IPS DF 6.9 (cell line): ENCODE measurements at places on chromosomes 7 and 10.

- no peaks in the 10 kb centered on the region for H3K4me1 ChIP-seq
- no peak for DNase-seq
- H3K27me3 ChIP-seq: no peaks in the 10 kb centered on the region
- H3K27ac ChIP-seq: no peak overlapping the region
- H3K36me3 ChIP-seq: no peaks in the 10 kb centered on the region
- H3K4me3 ChIP-seq: no peak overlapping the region
Observed at GRCh38 chr10:132523561-132524442, 13.8 kb upstream of the INPP5A start.

DNA sequence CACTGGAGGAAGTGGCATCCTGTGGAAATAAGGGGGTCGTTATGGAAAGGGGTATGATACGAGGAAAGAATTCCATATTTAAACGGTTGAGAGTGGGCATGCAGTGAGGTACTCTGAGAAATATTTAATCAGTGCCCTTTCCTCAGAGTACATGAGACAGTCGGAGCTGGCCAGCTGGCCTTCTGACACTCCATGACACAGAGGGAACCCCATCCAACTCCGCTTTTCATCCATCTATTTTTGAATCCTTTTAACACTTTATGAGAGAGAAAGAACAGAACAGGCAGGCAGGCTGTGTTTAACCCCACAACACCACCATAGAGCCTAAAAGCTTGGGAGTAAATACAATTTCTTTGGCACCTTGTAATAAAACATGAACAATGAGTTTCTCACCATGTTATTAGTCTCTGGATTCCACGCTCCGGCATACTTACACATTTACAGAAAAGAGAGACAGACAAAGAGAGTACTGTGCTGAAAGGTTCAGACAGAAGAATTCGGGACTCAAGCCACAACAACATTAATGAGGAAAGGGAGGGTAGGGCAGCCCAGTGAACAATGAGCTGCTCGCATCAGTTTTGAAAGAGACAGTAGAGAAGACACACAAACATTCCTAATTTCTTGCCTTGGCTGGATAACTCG lies 124.2 kb upstream of the PDLIM1 start:
- no peak overlapping the region for H3K27ac ChIP-seq
- DNase-seq: no peak
- peaks cover 2% of the 10 kb centered on the region for H3K4me1 ChIP-seq
- no peak overlapping the region for H3K4me3 ChIP-seq
- H3K27me3 ChIP-seq: no peaks in the 10 kb centered on the region

- DNase-seq: no peak
- H3K36me3 ChIP-seq: no peaks in the 10 kb centered on the region
- H3K4me3 ChIP-seq: no peak overlapping the region
- H3K4me1 ChIP-seq: no peaks in the 10 kb centered on the region
Observed at GRCh38 chr10:13019280-13019679, 17.8 kb upstream of the CCDC3 start.

DNA sequence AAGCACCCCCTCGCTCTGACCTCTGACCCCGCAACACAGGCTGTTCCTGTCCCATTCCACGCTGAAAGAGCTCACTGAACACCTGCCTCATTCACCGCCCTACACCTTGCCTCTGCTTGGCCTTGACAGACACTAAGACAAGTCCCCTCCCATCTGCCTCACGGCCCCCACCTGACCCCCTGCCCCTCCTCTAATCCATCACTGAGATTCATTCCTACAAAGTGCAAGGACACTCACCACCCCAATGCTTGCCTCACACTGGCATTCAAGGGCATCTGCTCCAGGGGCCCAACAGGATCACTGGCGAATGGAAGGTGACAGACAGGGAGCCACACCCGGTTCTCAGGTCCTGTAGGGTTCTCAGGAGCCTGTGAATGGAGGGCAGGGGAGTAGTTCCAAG lies 68.1 kb upstream of the NANOS1 start:
- no peak overlapping the region for H3K4me3 ChIP-seq
- H3K27me3 ChIP-seq: no peaks in the 10 kb centered on the region
- no peaks in the 10 kb centered on the region for H3K36me3 ChIP-seq
- no peak for DNase-seq
- no peaks in the 10 kb centered on the region; the same call in 1 of the 2 replicates for H3K4me1 ChIP-seq
- H3K27ac ChIP-seq: no peak overlapping the region

DNA sequence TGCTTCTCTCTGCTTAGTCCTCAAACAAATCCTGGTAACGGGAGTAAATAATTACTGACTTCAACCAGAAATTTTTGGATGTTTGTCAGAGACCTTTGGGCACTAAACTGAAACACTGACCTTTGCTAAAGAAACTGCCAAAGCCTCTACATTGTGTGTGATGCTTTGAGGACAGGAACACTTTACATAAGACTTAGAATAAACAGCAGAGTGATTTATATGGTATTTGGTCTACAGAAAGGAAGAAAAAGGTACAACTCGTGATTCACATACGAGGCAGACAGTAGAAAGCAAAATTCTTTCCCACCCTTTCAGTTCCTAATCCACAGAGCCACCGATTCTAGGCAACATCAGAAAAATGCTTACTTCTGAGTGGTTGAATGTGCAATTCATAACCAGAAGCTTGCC lies 59.8 kb downstream of the SLC16A12 start:
- no peak overlapping the region for H3K27ac ChIP-seq
- no peaks in the 10 kb centered on the region for H3K27me3 ChIP-seq
- DNase-seq: no peak

GRCh38 chr7:27965650-27966049 lies 214.9 kb downstream of the JAZF1 start:
- no peaks in the 10 kb centered on the region for H3K27me3 ChIP-seq
- no peaks in the 10 kb centered on the region for H3K36me3 ChIP-seq
- no peak for DNase-seq
- no peak overlapping the region for H3K27ac ChIP-seq

- no peak overlapping the region for H3K27ac ChIP-seq
- H3K27me3 ChIP-seq: no peaks in the 10 kb centered on the region
- H3K4me3 ChIP-seq: no peak overlapping the region
Observed at GRCh38 chr7:95620631-95621030, 24.3 kb upstream of the PDK4 start.

DNA sequence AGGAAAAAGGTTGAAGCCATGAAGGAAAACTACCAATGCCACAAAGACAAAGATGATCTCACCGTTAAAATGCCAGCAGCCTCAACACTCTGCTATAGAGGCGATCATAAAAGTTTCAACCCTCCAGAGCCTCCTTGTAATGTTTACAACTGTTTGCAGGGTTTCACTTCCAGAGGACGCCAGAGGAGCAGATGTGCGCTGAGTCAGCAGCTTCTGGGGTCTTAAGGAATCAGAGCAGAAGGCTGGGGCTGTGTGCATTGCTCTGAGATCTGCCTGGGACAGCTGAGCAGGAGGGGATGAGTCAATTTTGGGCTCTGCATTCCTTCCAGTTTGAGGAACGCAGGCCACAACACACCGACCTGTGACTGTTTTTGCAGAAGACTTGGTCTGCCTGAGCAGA lies 98.3 kb downstream of the TMEM130 start:
- H3K27me3 ChIP-seq: no peaks in the 10 kb centered on the region
- H3K4me1 ChIP-seq: 0 out of 2 replicates have a peak, but pooled peaks cover 3% of the 10 kb centered on the region
- no peaks in the 10 kb centered on the region for H3K36me3 ChIP-seq

GRCh38 chr7:1940402-1940786 lies 270.3 kb downstream of the ELFN1 start:
- peaks cover 8% of the 10 kb centered on the region for H3K4me1 ChIP-seq
- no peak for DNase-seq
- no peaks in the 10 kb centered on the region for H3K27me3 ChIP-seq
- peaks cover 2% of the 10 kb centered on the region; the same call in 1 of the 2 replicates for H3K36me3 ChIP-seq
- H3K4me3 ChIP-seq: no peak overlapping the region; the same call in 1 of the 2 replicates
